CD4-positive, alpha-beta T cell treated with Interleukin-4 for 1 hour (primary cell): ENCODE measurements at places on chromosomes 11 and 22.
A peak's percentile ranks its signal among the peaks of the same experiment; 100 is the strongest.

DNA sequence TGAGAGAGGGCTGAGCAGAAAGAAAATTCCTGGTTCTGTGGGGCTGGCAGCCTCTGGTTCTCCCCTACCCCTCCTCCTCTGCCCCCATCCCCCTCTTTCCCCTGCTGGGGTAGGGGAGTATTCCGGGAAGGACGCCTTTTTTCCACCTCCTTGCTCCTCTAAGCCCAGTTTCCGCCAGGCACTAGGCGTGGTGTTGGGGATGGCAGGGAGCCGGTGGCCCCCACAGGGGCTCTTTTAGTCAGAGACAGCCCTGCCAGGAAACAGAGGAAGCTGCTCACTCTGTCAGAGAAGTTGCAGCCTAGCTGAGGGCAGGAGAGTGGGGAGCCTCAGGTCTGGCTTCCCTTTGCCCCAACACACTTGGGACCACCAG is 15.6 kb upstream of the ARHGEF17 start:
- DNase-seq = no peak

DNA sequence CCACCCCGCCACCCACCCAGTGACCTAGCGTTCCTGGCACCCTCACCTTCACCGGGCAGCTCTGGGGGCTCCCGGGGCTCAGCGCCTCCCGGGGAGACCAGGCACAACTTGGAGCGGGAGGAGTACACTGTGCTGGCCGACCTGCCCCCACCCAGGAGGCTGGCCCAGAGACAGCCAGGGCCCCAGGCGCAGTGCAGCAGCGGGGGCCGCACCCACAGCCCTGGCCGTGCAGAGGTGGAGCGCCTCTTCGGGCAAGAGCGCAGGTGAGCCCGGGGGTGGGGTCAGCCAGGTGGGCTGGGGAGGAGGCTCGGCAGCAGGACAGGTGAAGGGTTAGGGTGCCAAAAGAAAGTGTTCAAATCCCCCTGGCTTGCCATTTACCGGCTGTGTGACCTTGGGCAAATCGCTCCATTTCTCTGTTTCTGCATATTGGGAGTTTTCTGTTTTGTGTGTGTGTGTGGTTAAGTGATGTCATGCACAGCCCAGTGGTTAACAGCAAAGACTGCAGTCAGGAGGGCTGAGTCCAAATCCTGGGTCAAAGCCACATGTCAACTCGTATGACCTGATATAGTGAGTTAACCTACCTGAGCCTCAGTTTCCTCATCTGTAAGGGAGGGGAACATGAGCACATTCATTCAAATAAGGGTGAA is 29.5 kb downstream of the TRIOBP start:
- DNase-seq = no peak

DNA sequence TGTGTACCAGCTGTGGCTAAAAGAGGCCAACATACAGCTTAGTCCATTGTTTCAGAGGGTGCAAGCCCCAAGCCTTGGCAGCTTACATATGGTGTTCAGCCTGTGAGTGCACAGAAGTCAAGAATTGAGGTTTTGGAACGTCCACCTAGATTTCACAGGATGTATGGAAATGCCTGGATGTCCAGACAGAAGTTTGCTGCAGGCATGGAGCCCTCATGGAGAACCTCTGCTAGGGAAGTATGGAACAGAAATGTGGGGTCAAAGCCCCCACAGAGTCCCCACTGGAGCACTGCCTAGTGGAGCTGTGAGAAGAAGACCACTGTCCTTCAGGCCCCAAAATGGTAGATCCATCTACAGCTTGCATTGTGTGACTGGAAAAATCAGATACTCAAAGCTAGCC is 42.2 kb upstream of the PTH start:
- DNase-seq = no peak

DNA sequence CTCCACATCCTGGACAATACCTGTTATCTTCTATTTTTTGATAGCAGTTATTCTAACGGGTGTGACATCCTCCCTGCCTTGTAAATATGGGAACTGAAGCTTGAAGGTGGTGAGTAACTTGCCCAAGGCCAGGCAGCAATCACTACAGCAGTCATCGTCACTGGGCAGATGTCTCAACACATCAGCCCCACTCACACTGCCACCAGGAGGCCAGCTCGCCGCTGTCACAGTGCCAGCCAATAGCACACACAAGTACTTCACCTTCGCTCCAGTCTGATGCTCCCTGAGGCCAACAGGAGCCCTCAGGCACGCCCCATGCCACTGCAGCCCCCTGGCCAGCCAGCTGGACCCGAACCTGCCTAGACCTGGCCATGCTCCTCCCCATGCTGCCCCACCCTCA is 4.9 kb upstream of the TTLL1 start:
- no peak for DNase-seq

GRCh38 chr11:115906171-115906570 is 402.0 kb upstream of the CADM1 start:
- no peak for DNase-seq

- no peak for DNase-seq
These were observed 41.6 kb downstream of the BDNF start for GRCh38 chr11:27658535-27659236.

DNA sequence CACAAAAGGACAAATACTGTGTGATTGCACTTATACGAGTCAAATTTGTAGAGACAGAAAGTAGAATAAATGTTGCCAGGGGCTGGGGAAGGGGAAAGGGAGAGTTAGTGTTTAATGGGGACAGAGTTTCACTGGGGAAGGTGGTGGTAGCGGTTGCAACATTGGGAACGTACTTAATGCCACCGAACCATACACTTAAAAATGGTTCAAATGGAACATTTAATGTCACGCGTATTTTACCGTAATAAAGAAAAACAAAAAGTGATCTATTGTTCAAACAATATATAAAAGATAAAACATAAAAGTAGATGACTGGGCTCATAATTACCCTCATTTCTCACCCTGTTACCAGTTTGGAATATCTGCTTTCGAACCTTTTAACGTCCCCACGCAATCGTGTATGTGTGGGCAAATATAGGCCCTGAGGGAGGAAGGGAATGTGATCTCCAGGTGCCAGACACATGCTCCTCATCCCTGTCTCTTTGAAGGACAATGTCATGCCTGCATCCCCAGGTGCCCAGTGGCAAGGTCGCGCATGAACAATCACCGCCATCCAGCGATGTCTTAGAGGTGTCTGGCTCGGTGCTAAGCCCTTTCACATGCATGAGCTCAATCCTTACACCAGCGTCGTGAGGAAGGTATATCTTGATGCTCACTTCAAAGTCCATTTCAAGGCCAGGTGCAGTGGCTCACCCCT is 35.3 kb downstream of the LIF start:
- DNase-seq = no peak

GRCh38 chr11:46119352-46120216 is 1.7 kb downstream of the PHF21A start:
- peak; percentile 86 for DNase-seq

DNA sequence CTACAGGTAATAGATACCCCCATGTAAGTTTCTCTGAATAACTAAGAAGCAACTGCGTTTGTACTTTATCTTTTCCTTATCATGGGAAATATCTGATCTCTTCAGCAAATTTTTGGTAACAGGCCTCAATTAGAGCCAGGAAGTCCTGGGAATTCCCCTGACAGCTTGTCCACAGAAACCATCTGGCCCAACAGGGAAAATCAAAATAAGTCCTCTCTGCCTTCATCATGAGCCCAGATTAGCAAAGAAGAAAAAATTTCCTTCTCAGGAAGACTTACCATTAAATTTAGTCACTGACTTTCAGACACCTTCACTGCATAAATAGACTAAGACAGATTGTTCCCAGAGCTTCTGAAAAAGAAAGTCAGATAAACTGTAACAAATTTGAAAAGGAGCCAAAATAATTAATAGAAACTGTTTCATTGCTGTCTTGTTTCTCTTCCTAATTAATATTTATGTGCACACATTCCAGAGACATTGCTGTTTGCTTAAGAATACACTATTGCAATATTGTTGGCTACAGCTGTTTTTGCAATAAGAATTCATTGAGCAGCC is 278.1 kb upstream of the FAT3 start:
- no peak for DNase-seq

- DNase-seq = no peak
These were observed 1.8 kb upstream of the CCND1 start for GRCh38 chr11:69638941-69639681.

DNA sequence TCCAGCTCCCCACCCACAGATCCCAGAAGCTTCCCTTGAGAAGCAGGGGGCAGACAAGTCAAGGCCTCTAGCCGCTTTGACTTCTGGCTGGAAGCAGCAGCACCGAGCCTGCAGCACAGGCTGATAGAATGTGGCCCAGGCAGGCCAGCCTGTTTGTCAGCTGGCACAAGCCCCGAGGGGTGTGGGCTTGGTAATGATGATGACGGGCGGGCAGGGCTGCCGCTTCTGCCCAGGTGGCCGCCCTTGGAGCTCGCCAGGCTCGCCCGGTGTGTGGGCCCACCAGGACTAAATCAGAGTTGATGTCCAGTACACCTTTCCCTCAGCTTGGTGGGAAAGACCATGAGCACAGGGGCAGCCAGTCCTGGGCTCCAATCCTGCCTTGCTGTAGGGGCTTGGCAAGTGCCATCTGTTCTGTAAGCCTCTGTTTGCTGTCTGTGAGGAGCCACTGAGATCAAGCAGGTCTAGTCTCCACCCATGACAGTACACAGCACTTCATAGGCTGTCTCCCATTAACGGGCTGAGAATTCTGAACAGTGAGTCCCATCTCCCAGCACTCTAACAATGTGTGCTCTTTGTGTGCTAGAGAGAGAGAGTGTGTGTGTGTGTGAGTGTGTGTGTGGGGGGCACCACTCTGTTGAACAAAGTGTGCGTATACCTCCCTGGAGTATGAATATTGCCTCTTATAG is 26.8 kb downstream of the MICAL2 start:
- no peak for DNase-seq

DNA sequence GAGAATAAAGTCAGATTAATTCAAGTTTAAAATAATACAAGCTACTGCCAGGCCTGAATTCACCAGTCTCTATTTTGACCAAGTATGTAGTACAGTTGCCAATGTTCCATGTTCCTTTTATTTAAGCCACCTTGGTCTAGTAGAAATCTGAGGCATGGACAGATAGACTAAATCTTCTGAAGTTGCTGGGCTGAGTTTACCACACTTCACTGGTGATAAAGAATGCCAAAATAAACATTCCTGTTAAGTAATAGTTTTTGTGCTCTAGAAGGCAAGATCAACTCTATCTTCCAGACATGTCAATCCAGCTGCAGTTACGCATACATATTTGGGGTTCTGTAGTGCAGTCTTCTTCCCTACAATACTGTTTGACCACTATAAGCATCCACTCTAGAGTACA is 83.9 kb upstream of the C11orf87 start:
- no peak for DNase-seq

DNA sequence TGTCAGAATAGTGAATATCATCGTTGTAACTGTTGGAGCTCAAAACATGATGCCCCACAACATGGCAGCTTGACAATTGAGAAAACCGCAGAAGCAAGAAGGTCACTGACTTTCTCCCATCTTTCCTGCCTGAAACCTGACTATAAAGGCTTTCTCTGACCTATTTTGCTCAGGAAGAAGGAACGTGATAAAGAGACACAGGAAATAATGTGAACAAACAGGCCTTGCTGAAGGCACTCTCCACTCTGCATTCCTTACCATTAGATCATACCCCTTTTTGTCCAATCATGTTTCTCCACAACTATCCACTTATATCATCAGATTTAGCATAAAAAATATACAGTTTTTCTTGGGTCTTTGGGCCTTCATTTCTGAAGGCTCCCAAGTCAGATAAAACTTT is 916.8 kb downstream of the METTL15 start:
- no peak for DNase-seq

GRCh38 chr11:59418156-59418555 is 8.1 kb downstream of the OR5A2 start:
- DNase-seq = no peak

DNA sequence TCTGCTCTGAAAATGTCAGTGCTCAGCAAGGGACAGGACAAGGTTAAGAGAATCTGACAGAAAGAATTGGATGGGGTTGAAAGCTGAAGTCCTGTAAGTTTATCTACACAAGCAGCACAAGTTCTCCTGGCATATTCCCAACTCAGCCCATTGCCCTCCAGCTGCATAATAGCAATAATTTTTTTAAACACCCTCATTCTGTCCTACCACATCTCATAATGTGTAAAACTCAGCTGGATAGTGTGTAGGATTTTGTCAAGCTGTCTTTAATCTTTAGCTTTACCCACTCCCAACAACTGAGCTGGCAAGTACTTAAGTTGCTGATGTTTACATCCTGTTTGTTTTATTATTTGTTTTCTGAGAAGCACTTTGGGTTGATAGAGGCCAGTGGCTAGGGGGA is 158.9 kb downstream of the CADM1 start:
- DNase-seq = no peak

- DNase-seq = no peak
These were observed 35.6 kb downstream of the FBLN1 start for GRCh38 chr22:45538281-45538680.

DNA sequence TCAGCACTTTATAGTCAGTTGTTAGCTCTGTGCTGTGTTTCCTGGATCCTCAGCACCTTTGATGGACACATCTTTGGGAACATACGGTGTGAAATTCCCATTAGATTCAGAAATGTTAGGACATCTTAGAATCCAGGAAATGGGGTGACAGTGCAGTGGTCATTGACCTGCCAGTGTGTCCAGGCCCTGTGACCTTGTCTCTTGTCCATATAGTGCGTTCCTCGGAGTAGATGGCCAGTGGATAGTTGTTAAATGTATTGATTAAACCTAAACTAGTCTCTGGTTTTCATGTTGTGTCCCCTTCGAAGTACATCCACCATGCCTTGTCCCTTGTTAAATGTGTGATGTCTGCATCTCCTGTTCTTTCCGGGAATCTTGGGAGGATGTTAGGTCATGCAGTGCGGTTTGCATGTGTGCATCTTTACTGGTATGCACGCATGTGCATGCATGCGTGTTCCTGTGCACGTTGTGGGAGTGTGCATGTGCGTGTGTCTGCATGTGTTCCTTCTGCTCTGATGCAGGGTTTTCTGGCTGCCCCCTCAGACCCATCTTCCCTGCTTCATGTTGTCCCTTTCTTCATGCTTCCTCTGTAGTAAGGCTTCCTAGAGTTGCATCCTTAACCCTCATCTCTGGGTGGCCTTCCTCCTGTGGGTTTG is 4.0 kb downstream of the DGCR8 start:
- DNase-seq = no peak

- DNase-seq = no peak
These were observed 31.8 kb downstream of the YPEL1 start for GRCh38 chr22:21703684-21704316.

DNA sequence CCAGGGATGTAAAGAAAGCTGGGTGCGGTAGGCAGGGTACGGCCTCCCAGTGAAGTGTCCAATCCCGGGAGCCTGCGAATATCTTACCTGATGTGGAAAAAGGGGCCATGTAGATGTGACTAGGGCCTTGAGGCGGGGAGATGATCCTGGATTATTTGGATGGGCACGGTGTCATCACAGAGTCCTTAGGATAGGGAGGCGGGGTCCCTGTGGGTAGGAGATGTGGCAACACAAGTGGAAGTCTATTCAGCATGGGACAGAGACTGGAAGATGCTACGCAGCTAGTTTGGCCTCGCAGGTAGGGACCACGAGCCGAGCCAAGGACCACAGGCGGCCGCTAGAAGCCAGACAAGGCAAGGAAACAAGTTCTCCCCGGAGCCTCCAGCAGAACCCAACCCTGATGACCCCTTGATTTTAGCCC is 46.4 kb upstream of the SHANK2 start:
- no peak for DNase-seq
